Erythroblast (primary cell): ENCODE measurements at places on chromosomes 12 and 14.
A peak's percentile ranks its signal among the peaks of the same experiment; 100 is the strongest.

GRCh38 chr14:33925946-33926345, 24.9 kb downstream of the EGLN3 start:
- no peak for DNase-seq

- no peak for DNase-seq
Observed at GRCh38 chr12:79973801-79974200, 38.9 kb upstream of the PPP1R12A start.

DNA sequence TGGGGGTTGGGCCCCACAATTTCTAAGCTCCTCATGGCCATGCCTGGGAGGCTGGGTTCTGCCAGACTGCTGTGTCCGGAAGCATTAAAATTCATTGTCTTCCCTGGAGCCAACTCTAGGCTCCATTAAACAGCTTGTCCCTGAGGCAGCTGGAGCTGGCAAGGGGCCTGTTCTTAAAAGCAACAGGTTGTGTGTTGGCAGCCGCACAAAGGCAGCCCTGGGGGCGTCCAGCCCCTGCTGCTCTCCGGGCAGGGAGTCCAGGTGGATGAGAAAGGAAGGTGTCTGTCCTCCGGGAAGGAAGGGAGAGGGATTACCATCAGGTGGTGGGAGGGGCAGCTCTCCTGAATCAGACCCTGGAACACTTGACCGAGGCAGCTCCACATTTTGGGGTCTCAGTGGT, 98.9 kb downstream of the CHST11 start:
- DNase-seq = no peak

DNA sequence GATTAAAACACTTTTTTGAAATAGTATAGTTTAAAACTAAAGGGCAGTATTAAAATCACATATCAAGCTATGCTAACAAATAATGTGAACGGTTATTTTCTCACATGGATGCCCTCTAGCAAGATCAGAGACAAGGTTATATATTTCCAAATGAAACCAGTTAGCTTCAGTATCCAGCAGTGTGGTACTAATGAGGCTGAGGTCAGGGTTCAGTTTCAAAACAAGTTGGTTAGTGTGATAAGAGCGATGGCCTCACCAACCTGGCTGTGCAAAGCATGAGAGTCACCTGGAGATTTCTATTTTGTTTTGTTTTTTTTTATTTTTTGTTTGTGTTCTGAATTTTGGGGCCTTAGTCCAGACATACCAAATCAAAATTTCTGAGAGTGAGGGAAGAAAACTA, 352.2 kb upstream of the KITLG start:
- no peak for DNase-seq

GRCh38 chr12:13422291-13422690, 225.8 kb downstream of the EMP1 start:
- DNase-seq = no peak

GRCh38 chr14:26204728-26205479, 392.9 kb downstream of the NOVA1 start:
- DNase-seq = no peak

- no peak for DNase-seq
Observed at GRCh38 chr12:29804019-29804418, 20.3 kb upstream of the TMTC1 start.

DNA sequence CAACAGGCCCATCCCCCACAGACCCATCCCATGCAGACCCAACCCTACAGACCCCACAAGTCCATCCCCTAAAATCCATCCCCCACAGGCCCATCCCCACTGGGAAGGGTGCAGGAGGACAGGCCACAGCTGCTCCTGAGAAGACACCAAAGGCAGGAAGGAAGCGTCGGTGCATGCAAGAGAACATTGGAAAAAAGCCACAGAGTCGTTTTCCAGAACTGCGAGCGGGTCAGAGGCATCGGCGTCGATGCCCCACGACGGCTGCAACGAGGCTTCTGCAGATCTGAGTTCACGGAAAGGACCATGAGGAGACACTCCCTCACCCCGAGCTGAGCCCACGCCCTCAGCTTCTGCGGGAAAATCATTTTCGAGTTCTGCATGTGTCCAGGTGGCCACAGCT, 59.6 kb upstream of the GALNT9 start:
- no peak for DNase-seq

- no peak for DNase-seq
Observed at GRCh38 chr12:56989861-56990610, 16.3 kb downstream of the ZBTB39 start.

DNA sequence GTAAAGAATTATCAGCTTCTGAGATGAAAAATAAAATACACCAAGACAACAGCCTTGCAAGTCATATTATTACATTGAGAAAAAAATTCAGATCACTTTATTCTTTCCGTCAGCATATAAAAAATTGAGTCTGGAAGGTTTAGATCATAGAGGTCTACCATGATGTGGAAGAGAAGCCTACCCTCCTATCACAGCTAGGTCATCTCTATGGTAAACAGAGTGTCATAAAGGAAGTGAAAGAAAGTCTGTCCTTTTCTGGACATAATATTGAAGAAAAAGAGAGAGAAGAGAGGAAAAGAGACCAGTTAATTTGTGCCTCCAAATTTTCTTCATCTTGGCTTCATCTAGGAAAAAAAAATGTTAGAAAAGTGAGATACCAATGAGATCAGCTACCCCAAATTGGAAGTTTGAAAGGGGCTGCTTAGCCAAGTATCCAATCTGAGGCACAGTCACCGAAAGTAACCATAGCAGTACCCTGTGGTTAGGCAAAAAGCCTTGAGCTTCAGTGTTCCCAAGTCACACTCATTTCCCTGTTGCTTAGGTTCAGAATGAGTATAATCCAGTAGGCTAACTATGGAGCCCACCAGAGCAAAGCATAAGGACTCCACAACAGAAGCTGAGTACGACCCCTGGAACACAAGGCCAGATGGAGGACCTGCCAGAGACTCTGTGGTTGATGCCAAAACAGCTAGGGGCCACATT, 38.1 kb downstream of the DUSP6 start:
- no peak for DNase-seq

- peak; percentile 94 for DNase-seq
Observed at GRCh38 chr12:65169320-65170208, at the start of gene LEMD3. TSS of gene LEMD3 (plus strand) at chr12:65169583. CDS start at chr12:65169597, 14 bp downstream.

GRCh38 chr14:56199095-56199981, 81.1 kb downstream of the PELI2 start:
- DNase-seq = peak; percentile 85

DNA sequence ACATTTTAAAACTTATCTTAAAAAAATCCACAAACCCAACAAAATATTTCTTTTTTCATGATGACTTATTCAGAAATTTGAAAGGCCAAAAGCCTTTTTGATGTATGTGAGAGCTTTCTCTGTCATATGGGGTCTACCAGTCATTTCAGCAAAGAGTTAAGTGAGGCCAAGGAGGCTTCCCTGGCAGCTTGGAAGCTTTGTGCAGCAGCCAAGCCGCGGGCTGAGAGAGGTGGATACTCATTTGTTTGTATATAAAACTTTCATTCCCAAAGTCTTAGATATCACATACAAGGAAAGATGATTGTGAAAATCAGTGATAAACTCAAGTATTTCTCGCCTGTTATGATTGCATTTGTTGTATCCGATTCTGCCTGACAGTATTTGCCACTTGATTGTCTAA, 48.5 kb upstream of the RNU6-8 start:
- no peak for DNase-seq

- DNase-seq = peak; percentile 65
Observed at GRCh38 chr14:73645248-73645610, 443 bp downstream of the DNAL1 start.
